ENCODE measurements at places on chromosomes 2 and 18. TPM values are rescaled to one million over a fixed set of nuclear protein-coding genes. Genes with fewer than 3 reads are reported as not detected.

The CKAP2L gene
- total RNA-seq, result 8.0 TPM

The VAMP5 gene
- total RNA-seq, result 10.7 TPM

The TDRD15 gene
- not detected for total RNA-seq

The RFX8 gene
- total RNA-seq, result 1.5 TPM

The XDH gene
- 0.93 TPM for total RNA-seq

The SMYD5 gene
- 21.8 TPM for total RNA-seq

The CERS6 gene
- total RNA-seq, result 73.3 TPM

The ZNF385B gene
- 30.8 TPM for total RNA-seq

The EN1 gene
- 0.16 TPM for total RNA-seq

The ASTL gene
- total RNA-seq, result 0.49 TPM
